ENCODE measurements at places on chromosomes 3 and 15.

GRCh38 chr15:33309602-33310276 lies 1.0 kb upstream of the RYR3 start:
- no peak for DNase-seq

DNA sequence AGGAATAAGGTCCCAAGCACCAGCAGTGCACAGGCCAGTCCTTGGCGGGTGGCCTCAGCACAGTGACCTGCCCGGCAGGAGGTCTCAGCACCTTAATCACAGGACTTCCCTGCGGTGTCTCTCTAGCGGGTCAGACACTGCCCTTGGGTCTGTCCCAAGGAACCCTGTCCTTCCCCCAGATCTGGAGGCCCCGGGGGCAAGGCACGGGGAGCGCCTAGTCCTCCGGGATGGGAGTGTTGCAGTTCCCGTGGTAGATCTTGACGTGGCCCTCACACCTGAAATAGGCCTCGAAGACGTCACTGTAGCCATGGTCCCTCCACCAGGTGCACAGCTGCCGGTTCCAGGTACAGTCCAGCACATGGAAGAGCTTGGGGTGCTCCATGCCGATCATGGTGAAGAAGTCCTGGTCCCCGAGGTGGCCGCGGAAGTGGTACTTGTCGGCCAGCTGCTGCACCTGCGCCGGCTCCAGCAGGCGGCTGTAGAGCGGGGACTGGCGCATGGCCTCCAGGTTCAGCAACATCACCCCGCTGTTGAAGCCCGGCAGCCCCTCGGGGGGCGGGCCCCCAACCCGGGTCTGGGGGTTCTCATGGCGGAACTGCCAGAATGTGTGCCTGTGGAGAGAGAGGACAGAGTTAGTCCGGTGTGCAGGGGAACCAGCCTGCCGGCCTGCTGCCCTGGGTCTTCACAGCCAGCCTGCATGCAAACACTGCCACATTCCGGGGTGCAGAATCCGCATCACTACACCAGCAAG lies 201.3 kb downstream of the XXYLT1 start:
- no peak for DNase-seq

DNA sequence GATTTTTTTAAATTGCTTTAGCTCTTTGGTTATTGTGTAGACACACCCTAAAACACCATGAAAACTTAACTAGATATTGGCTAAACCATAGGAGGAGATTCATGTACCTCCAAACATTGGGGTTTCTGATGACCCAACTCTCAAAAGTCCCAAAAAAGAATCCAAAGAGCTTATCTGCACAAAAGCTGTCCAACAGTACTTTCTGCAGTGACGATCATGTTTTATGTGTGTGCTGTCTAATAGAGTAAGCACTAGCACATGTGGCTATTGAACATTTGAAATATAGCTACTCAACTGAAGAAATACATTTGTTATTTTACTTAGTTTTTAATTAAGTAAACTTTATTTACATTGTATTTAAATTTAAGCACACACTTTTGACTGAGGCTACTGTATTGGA lies 818.2 kb upstream of the LMCD1 start:
- DNase-seq = no peak

DNA sequence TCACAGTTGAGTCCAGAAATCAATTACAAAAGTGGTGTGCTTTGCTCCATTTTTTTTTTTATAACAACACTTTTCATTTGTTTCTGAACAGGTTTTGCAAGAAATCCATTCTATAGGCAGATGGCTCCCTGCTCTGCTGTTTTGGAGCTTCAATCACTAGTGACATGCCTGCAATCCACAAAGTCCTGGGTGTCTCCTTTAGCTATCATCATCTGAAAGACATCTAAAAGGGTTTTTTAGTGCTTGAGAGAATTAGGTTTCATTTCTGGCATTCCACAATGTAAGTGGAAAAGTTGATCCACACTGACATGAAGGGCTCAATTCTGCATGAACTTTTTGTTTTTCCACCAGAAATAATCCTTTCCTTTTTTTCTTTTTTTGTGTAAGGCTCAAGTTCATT lies 24.0 kb upstream of the MEIS2 start:
- DNase-seq = no peak

- no peak for DNase-seq
Measured at GRCh38 chr3:15405448-15406050, 21.8 kb downstream of the METTL6 start.

DNA sequence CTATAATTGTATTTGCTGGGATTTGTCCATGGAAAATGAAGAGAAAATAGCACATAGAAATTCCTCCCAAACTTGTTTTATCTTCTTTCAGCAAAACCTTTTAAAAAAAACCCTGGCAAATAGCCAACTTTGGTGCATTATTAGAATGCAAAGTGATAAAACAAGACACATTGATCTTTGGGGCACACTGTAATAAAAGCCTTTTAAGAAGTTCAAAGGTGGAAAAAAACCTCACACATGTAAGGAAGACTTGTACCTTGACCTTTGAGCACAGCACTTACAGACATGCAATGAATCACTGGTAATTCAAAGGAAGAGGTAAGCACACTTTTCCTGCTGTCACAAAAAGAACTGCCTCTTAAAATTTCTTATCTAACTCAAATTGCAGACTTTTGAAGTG lies 8.0 kb upstream of the MORC1 start:
- no peak for DNase-seq

GRCh38 chr3:73319179-73319769 lies 257.8 kb downstream of the EBLN2 start:
- DNase-seq = no peak

DNA sequence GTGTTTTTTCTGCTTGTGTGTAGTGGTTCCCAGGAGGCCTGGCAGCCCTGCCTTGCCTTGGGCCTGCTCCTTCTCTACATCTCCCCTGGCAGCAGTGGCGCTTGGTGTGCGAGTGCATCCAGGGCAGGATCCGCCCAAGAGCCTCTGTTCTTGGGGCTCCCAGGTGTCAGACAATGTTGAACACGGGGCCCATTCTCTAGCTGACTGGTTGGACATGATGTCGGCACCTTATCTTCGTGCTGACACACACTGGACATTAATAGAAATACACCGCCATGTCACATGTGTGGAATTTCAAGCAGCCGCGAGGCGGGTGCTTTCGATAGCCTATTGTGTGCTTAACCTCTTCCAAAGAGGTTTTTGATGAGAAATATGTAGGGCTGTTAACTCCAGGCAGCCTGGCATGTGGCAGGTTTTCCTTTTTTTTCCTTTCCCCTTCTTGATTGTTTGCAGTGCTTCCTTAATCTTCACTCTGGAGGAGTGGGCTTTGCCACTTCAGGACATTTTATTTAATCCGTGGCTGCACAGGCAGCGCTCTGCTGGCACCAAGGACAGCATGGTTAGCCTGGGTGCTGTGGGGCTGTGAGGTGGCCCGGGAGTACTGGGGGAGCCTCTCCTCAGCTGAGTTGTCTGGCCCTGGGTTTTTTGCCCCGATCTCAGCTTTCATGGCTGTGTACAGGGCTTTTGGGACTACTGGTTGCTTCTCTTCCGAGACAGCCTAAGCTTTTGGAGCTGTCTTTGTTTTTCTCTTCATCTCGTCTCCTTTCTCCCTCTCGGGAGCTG lies 42.5 kb downstream of the CHCHD6 start:
- DNase-seq = no peak
